Glutamatergic neuron (in vitro differentiated cells): ENCODE measurements at places on chromosomes 2 and 18.
A peak's percentile ranks its signal among the peaks of the same experiment; 100 is the strongest.

GRCh38 chr18:10239991-10240634 is 214.3 kb upstream of the APCDD1 start:
- peak; percentile 32 for DNase-seq

- DNase-seq, result peak; percentile 27
Observed at GRCh38 chr2:238106339-238106697, 6.2 kb downstream of the ESPNL start.

DNA sequence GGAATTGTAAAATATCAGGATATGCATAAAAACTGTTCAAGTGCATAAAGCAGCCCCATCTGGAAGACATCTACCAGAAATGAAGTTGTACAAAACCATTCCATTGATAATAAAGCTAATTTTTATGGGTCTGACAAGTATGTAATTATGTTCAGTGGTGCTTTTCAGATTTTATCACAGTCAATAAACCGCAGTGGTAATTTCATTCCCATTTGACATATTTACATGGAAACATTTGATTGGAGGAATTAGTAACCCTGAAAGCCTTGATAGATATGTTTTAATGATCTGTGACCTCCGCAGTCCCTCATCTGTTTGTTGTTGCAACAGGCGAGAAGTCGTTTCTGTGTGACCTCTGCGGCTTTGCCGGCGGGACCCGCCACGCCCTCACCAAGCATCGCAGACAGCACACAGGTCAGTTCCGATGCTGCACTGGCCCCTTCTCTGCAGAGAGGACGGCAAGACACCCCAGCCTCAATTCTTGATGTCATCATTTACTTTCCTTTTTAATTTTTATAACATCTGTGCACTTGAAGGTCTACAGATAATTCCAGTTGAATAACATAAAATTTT is 283.1 kb downstream of the ZNF407 start:
- DNase-seq, result no peak

GRCh38 chr2:173354582-173355131 is at the start of gene CDCA7:
TSS of gene CDCA7 (plus strand) at chr2:173354872. CDS start at chr2:173354964, 92 bp downstream.
- peak; percentile 84 for DNase-seq

DNA sequence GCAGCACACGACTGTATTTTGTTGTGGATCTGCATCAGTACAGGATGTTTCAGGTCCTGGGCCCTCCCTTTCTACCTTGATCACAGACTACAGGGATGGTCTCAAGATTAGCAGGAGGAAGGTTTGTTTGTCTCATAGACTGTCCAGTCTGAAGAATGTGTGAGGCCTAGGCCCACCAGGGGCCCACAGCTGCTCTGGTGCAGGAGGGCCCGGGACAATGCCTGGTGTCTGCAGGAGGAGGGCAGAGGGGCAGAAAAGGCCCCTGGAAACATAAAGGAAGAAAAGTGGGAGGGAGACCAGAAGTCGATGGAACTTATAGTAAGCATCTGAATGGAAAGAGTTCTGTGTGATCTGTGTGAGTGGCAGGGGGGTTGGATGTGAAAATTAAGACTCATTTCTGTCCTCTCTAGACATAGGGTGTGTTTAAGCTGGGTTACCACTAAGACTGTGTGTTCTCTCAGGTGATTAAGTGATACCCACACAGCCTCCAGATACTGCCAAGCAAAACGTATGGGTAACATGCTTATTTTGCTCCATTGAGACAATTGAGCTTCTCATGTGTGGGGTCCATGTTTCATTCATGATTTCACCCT is 33.4 kb upstream of the LPIN2 start:
- DNase-seq, result no peak

- no peak for DNase-seq
Observed at GRCh38 chr18:46134920-46135675, 30.9 kb downstream of the HAUS1 start.

- DNase-seq, result no peak
Observed at GRCh38 chr2:158598862-158599517, 142.2 kb downstream of the PKP4 start.

DNA sequence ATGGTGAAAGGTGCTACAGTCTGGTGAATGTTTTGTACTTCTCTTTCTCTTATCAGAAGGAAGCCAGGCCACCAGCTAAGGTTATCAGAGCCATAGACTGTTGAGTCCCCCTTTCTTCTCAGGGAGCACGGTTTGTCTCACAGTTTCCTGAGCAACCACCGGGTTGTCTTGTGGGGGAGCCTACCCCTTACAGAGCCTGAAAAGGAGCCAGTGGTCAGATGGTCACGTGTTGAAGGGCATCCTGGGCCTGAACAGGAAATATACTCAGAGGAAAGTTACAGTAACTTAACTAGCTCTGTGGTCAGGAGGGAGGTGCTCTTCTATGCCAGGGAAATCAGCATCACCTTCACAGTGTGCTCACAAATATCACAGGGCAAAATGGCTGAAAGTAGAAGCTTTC is 11.6 kb downstream of the CD28 start:
- no peak for DNase-seq

DNA sequence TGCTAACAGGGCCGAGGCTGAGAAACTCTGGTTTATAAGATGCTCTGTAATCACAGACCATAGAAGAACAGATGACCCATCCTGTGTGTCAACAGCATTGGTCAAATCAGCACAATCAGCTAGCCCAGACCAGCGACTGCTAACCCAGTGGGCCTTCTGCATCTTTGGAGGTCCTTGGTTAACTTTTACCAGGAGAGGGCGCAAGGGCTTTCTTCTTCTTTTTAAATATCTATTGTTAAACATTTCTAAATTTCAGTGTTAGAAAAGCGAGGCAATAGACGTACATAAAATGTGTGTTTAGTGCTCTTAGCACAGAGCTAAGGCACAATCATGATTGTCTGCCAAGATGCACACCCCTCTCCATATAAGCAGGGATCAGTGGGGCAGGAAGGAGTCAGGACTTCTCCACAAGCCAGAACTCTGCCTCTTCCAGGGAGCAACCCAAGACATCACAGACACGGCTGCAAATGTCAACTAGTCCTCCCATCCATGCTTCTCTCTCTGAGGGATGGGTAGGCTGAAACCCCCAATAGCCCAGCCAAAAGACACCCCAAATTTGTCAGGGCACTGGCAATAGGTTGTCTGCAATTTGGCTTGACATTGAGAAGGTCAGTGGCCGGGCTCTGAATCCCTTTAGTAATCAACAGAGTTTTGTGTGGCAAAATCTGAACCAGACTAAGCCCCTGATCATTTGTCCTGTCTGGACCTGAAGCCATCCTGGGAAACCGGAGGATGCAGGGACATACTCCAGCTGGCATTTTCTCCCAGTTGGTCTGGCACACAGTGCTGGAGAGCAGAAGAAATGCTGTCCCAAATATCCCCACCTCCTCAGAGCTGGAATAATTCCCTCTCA is 188.2 kb downstream of the BCL2 start:
- DNase-seq, result no peak

- DNase-seq, result no peak
Observed at GRCh38 chr18:805008-805754, 6.9 kb downstream of the YES1 start.

DNA sequence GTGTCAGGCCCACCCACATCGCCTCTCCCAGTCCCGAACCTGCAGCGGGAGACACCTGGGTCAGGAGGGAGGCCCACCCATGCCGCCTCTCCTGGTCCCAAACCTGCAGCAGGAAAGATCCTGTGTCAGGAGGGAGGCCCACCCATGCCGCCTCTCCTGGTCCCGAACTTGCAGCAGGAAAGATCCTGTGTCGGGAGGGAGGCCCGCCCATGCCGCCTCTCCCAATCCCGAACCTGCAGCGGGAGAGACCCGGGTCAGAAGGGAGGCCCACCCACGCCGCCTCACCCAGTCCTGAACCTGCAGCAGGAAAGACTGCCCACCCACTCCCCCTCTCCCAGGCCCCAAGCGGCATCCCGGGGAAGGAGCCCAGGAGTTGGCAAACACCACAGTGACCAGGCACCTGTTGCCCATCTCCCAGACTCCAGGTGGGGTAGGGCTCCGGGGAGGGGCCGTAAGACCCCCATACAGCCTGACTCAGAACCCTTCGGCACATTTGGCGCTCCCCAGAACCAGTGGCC is 7.8 kb downstream of the SLC66A2 start:
- DNase-seq, result no peak

DNA sequence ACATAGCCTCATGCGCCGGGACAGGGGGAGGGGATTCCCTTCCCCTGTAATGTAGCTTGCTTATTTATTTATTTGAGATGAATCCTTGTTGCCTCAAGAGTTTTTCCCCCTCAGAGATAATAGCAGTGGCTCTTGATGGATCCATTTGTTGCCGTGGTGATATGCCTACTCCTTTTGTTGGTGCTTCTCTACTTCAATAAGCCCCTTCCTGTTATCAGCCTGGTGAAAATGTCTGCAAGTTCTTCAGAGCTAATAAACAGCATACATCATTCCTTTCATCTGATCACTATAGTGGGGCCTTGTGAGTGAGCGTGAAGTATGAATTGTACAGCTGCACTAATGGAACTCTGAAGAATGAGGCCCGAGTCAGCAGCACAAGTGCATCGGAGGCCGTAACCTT is 19.4 kb downstream of the FZD5 start:
- no peak for DNase-seq

DNA sequence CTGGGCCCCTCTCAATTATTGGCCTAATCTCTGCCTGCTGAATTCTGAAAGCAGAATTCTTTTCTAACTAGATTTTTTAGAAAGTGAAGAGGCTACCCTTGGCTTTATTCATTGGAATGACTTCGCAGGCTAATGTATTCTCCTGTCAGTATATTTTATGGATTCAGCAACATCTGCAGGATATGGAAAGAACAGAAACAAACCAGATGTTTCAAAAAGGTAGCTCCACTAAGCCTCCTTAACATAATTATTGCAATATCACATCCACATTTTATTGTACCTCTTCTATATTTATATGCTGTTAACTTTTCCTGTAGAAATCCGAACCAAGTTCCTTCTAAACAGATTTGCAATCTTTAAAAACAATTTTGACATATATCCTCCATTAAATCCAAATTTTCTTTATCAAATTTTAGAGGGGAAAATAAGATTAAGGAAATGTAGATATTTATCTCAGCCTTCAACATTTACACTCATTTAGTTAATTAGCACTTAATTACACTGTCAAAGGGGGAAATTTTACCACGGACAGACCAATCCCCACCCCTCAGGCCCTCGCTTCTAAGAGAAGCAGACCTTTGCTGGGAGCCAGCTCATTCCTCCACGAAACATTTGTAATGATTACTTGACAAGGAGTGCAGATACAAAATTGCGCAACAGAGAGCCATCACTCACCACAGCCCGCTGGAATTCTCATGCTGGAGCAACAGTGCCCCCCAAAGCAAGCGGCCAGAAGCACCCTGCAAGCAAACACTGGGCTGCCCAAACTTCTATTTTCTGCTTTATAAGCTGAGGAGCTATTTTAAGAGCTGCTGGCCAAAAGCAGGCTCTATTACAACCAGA is 253.4 kb downstream of the ETAA1 start:
- DNase-seq, result peak; percentile 50

DNA sequence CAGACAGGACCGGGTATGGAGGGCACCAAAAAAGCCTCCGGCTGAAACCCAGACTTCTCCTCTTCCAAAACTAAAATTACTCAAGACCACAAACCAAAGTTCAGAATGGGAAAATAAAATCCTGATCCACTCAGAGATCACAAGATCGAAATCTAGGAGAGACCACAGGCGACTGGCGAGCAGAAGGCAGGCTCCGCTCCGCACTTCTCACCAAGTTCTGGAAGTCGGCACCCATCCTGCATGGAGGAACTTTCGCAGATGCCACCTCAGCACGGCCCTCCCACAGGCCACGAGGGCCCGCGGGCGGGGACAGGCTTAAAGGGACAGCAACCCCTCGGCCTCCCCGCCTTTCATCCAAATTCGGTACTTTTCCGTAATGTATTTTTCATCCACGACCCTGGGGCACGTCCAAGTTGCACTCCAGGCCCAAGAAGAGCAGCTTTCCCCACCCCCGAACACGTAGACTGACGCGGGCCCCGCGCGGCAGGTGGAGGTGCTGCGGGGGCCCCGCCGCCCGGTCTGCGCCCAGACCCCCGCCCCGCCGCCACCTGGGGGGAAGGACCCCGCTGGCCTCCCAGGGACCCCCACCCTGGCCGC is 43.7 kb downstream of the HDLBP start:
- peak; percentile 35 for DNase-seq

- no peak for DNase-seq
Observed at GRCh38 chr2:12881952-12882351, 165.2 kb downstream of the TRIB2 start.

GRCh38 chr2:190158798-190159434 is 96.4 kb upstream of the MSTN start:
- no peak for DNase-seq
